ENCODE measurements at places on chromosomes 5 and 9.

GRCh38 chr5:179316982-179317381, 28.3 kb downstream of the ADAMTS2 start:
- DNase-seq, result no peak

- no peak for DNase-seq
Observed at GRCh38 chr9:33139421-33140228, 27.5 kb downstream of the B4GALT1 start.

- no peak for DNase-seq
Observed at GRCh38 chr5:67235399-67236110, 39.0 kb upstream of the CD180 start.

- DNase-seq, result no peak
Observed at GRCh38 chr9:126093771-126094170, 232.9 kb upstream of the MVB12B start.

GRCh38 chr5:83125560-83125959, 48.2 kb downstream of the XRCC4 start:
- no peak for DNase-seq

DNA sequence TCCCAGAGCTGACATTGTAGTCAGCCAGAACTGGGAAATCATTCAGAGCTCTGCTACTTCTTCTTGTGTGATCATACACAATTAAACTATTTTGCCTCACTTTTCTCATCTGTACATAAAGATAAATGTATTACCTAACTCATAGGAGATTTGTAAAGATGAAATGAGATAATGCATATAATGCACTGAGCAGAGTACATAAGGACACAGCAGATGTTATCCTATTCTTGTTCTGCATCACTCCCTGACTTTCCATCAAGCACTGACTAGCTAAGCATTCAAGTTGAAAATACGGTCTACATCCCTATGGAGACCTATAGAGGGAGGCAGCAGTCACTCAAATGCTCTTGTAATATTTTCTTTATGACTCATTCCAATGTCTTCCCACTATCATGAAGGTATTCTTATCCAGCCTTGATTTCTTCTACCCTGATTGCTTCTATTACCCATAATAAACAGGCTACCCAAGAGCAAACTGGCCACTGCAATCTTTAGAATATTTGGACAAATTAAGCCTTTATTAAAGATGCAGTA, 16.3 kb upstream of the PRR16 start:
- DNase-seq, result no peak

GRCh38 chr5:1112596-1113331, 901 bp upstream of the SLC12A7 start:
- DNase-seq, result no peak

GRCh38 chr9:120846251-120846889, 3.6 kb upstream of the PSMD5 start:
- DNase-seq, result no peak

DNA sequence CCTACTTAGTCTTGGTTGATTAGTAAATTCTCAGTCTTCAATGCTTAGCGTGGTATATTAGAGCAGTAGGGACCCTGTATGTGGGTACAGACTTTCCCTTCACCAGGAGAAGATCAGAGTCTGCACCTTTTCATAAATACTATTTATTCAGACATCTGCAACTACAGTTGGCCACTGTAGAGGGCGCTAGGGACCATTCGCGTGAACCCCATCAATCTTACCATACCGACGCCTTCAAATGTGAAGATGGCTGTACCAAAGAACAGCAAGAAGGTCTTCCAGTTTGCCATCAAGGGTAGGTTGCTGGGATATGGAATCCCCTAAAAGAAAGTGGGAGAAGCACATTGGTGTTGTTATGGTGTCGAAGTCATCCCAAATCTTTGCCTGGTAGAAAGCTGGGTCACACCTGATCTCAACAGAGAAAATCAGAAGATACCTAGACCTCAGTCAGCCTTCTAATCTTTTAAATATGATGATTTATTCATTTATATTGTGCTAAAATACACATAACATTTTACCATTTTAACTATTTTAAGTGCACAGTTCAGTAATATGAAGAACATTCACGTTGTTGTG, 19.1 kb downstream of the SLC36A3 start:
- DNase-seq, result no peak

DNA sequence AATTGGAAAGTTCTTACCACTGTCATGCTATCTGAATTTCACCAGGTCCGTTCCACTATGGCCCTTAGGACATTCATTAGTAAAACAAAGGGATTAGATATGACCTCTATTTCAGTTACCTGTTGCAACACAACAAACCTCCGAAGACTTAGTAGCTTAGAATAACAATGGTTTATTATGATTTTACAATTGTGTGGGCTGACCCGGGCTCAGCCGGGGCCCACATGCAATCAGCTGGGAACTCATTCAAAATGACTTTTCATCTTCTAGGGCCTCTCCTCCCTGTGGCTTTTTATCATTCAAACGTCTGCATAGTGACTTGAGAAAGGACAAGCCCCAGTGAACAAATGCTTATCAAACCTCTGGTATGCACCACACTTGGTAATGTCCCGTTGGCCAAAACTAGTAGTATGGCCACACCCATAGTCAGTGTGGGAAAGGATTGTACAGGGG, 2.3 kb upstream of the FBXW11 start:
- no peak for DNase-seq

- DNase-seq, result no peak
Observed at GRCh38 chr5:139904816-139905661, 109.4 kb downstream of the PSD2 start.

- no peak for DNase-seq
Observed at GRCh38 chr5:166178411-166179080, 2112.9 kb upstream of the WWC1 start.

GRCh38 chr9:113962396-113962795, 86.3 kb downstream of the ZNF618 start:
- no peak for DNase-seq

GRCh38 chr9:30796764-30797163, 1587.7 kb upstream of the ACO1 start:
- DNase-seq, result no peak
